Stimulated activated naive CD8-positive, alpha-beta T cell treated with anti-CD3 and anti-CD28 coated beads, Interleukin-15, amount 100 ng/mL, for 72 hours (primary cell): ENCODE measurements at places on chromosomes 1 and 21.

GRCh38 chr1:114831276-114831994 is 23.2 kb upstream of the SYCP1 start:
- no peak for DNase-seq

DNA sequence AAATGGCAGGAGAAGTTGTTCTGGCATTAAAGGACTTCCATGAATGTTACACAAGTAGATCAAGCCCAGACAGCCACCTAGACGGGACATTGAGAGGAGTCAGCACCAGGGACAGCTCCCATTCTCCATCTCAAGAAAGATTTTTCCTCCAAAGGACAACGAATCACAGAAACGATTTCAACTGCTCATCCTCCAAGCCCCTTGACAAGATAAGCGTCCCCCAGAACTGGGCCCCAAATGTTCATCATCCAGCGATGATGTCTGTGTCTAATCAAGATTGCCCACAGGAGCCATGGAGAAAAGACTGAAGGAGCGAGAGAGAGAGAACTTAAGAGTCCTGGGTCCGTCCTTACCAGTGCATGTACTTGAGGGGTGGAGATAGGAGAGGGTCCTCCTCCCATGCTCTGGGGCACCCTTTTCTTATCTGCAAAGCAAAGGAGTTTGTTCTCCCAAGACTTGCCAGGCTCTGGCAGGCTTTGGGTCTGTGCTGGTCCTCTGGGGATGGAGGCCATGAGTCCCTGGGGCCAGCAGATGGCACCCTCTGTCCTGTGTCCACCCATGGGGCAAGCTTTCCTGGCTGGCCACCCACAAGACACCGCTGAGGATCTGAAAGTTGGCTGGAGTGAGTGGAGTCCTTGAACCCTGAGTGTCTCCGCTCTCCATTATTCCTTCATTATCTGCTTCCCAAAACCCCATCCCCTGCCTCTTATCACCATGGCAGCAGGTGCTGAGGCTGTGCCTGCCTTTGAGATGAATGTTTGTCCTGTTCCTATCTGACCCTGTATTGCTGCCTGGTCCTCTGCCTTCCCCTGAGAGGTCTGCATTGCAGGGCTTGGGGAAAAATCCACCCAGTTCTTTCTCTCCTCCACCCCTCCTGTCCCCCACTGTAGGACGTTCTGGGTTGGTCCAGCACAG is 164.6 kb downstream of the ACTL8 start:
- DNase-seq, result no peak

GRCh38 chr1:168121401-168122011 is 15.2 kb downstream of the GPR161 start:
- no peak for DNase-seq

GRCh38 chr1:162367772-162368171 is 8.9 kb downstream of the SPATA46 start:
- no peak for DNase-seq

DNA sequence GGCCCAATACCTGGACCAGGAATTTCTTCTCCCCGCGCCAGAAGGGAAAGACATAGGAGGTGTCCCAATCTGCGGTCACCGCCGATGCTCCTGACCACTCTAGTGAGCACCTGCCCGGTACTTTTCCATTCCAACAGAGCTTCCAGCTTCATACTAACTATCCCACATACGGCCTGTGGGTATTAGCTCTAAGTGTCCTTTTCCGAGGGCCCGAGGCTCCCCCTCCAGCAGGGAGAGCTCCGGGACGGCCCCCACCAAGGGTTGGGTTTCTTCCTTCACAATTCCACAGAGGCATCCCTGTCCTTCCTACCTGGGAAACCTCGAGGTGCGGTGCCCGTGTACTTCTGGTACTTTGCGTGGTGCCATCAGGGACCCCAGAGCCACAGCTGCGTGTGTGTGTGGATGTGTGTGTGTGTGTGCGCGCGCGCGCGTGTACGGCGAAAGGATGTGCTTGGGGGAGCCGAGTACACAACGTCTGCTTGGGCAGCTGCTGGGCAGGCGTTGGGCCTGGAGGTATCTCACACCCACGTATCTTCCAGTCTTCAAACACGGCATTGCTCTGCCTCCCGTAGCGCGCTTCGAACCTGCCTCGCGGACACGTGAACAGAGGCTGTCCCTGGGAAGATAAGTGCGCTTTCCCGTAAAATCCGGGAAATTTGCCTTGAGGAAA is 2.4 kb upstream of the SIM2 start:
- peak; percentile 15 for DNase-seq

DNA sequence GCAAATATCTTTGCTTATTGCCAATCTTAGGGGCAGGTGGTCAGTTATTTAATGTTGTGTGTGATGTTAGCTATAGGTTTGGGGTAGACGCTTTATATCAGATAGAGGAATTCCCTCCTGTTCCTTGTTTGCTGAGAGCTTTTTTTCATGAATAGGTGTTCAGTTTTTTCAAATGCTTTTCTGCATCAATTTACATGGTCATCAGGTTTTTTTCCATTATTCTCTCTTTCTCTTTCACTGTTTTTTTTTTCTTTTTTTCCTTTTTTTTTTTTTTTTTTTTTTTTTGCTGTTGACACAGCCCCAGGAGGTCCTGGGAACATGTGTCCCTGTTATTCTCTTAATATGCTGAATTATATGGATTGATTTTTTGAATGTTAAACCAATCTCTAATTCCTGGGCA is 3.0 kb upstream of the SLC25A33 start:
- DNase-seq, result no peak

DNA sequence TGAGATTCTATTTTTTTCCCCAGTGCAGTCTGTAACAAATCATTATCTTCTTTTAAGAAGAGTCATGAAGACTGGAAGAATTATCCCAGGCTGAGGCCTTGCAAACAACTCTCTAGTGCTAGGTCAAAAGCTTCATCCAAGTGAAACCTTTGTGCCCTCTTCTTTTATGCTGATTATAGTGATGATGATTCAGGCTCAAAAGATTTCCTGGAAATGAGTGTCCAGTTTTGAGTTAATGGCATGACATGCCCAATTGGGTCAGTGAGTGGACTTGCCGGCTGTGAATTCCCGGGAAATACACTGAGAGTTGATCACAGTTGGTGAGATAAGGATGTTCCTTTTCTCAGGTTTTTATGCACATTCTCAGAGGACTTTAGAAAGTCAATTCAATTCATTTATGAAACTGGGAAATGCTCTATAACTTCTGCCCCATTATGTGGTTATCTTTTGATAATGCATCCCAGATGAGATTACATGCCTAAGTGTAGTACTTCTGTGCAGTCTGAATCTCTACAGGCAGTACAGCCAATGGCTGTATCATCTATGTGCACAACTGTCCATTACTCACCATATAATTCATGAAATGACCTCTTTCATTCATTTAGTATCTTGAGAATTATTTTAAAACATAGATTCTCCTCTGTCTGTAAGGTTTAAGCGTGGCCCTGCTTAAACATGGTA is 66.2 kb downstream of the S1PR1 start:
- no peak for DNase-seq

DNA sequence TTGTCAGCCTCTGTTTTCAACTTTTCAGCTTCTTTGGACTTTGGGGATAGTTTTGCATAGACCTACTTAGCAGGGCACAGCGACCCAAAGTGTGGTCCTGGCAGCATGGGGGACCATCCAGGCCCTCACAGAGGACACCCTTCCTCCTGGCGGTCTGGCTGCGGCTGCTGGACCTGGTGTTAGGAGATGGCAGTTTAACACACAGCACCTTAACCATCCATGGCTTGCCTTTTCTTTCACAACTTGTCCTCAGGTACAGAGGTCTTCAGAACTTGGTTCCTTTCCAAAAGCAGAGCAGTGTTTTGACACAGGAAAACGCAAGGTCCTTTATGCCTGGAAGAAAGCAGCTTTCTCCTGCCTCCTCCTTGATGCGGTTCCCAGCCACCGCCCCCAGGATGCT is 68.1 kb downstream of the RHOU start:
- no peak for DNase-seq

- no peak for DNase-seq
Measured at GRCh38 chr1:4837752-4838151, 183.3 kb downstream of the AJAP1 start.

DNA sequence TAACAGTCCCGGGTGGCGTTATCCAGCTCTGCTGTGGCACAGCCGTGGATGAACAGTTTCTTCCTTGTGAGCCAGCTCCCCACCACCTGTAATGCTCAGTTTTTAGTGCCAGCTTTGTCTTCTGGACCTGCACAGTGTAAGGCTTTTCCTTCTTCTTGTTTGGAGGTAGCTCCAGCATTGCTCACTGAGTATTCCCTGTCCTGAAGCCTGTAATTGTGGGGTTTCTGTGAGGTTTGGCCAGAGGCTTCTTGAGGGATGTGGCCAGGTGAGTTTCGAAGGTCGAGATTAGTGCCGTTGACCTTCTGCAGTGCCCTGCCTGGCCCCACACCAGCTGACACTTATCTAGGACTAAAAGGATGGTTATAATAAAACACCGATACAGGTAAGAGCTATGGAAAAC is 75.0 kb downstream of the PBX1 start:
- DNase-seq, result no peak

DNA sequence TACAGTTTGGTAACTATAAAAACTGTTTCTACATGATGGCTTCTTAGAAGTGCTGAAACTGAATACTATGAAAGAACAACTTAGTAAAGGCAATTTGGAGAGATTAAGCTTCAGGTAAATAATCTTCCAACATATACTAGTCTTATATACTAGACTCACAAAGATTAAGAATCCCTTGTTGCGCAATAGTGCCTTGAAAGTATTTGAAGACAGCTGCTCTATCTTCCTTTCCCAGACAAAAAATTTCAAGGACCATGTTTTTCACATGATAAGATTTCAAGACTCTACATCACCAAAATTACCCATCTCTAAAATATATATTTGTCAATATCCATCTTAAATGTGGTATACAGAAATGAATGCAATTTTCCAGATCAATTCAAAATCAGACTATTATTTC is 37.7 kb upstream of the ASPM start:
- no peak for DNase-seq

GRCh38 chr1:6743189-6744101 is 41.8 kb upstream of the CAMTA1 start:
- peak; percentile 43 for DNase-seq

GRCh38 chr1:40036574-40036973 is 4.0 kb upstream of the CAP1 start:
- DNase-seq, result no peak

GRCh38 chr21:15252431-15252830 is 187.6 kb upstream of the NRIP1 start:
- no peak for DNase-seq

GRCh38 chr1:72724951-72725861 is 442.9 kb upstream of the NEGR1 start:
- no peak for DNase-seq

- DNase-seq, result no peak
Measured at GRCh38 chr1:97378596-97378995, 542.2 kb downstream of the DPYD start.

DNA sequence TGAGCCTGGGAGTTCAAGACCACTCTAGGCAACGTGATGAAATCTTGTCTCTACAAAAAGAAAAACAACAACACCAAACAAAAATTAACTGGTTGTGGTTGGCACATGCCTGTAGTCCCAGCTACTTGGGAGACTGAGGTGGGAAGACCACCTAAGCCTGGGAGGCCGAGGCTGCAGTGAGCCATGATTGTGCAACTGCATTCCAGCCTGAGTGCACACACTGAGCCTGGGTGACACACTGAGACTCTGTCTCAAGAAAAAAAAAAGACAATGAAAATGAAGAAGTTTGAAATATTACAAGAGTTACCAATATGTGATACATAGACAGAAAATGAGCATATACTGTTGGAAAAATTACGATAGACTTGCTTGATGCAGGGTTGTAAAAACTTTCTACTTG is 31.9 kb downstream of the PDC start:
- no peak for DNase-seq

DNA sequence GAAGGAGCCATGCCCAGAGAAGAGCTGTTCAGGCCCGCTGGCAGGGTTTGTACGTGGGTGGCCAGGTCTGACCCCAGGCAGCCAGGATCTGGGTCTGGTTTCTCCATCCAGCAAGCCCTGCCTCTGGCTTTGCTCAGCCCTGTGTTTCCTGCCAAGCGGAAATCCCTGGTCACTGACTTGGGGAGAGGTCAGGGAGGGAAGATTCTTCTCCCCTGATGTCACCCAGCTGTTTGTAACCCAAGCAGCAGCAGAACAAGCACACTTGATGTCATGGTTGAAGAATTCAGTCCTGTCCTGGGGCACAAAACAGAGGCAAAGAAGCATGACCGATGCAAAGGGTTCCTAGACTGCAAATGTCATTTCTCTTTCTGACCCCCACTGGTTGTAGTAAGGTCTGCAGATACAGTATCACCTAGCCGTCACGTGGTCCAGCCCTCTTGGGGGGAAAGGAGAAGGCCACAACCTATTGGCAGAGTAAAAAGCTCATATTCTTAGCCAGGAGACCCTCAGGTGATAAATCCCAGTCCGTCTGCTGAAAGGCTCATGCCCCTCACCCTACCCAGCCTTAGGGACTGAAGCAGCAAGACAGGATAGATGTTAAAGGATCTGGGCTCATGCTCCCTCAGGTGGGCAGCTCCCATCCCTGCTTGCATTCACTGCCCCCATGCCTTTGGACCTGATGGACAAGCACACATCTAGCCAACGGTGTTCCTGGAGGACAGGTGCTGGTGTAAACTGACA is 120.9 kb downstream of the SYT2 start:
- DNase-seq, result no peak

DNA sequence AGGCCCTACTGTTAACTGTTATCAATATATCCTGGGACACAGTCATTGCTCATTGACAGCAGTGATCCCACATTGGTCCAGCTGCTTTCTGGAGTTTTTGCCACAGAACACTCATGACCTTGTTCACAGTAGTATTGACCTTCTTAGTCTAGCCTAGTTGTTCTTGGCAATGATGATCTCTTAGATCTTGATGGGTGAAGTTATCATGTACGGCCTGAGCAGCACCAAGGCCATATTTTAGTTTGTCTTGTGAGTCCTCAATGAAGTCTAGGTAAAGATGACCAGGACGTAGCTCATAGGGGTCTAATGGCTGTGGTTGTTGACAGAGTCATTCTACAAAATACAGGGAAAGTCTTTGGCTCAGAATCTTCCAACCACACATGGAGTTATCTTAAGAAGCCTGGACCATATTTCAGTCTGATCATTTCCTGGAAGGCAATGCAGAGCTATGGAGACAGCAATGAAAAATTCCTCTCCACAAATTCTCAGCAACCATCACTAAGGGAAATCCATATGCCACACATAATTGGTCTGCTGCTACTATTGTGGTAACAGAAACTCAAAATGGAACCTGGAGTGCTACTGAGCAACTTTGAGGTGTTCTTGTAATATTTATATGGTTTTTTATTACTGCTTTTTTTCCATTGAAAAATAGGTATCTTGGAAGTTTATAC is 279.6 kb downstream of the GRIK1 start:
- DNase-seq, result no peak

DNA sequence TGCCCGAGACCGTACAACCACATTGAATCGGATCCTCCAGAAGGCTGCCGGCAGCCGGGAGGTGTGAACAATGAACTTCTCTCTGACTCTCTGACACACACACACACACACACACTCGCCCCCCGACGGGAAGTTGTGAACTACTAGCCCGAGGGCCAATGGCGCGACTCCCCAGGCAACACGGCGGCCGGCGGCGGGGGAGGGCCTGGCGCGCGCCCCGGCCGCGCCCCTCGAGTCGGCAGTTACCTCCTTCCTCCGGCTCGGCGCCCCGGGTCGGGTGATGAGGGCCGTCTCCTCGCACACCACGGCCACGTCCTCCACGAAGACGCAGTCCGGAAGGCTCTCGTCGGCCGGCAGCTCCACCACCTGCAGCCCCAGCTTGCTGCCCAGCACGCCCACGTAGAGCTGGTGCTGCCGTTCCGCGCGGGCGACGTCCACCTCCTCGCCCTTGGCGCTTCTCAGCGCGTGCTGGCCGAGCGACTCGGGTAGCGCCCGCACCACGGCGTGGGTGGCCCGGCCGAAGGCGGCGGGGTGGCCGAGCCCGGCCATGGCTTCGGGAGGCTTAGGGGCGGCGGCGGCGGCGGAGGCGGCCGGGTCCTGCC is 361 bp downstream of the DDAH1 start:
- DNase-seq, result peak; percentile 27
